ENCODE measurements at places on chromosomes 5 and 9.

GRCh38 chr5:60719329-60719728 is 19.4 kb upstream of the DEPDC1B start:
- no peak for DNase-seq

DNA sequence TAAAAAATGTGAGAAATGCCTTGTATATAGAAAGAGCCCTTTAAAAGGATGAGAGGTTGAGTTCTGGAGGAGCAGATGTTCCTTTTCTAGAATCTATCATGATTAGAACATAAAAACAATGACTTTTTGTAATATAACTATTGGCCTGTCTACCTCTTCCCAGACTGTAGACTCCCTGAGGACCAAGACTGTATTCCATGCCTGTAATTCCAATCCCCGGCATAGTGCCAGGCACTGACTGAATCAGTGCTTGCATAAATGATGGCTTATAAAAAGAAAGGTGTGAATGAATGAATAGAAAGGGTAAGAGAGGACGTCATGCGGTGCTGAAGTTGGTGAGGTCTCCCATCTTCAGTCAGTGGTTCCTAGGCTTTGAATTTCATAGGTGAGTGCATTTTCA is 92.6 kb upstream of the GDNF start:
- no peak for DNase-seq

- DNase-seq = no peak
Observed at GRCh38 chr5:121870489-121870888, 18.8 kb downstream of the FTMT start.

DNA sequence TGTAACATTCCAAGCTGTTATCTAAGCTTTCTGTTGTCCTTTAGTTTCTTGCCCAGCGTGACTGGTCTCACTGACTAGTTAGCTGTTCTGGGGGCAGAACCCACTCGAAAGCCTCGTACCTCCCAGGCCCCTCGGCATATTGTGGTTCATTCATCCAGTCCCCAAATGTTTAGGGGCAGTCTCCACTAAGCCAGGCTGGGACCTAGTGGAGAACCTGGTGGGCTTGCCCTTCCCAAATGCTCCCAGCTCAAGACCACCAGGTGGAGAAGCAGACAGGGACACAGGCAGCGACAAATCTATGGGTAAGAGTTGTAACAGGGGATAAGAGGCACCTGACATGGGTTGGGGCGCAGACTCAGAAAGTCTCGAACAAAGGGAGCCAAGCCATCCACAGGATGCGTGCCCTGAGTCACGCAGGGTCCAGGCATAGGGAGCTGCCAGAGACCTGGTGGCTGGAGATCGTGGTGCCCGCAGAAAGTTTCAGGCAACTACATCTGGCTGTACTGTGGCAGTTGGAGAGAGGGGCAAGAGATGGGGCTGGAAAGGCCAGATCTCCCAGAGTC is 851 bp upstream of the EEIG1 start:
- DNase-seq = no peak

GRCh38 chr9:112115970-112116753 is 58.9 kb downstream of the SUSD1 start:
- no peak for DNase-seq

DNA sequence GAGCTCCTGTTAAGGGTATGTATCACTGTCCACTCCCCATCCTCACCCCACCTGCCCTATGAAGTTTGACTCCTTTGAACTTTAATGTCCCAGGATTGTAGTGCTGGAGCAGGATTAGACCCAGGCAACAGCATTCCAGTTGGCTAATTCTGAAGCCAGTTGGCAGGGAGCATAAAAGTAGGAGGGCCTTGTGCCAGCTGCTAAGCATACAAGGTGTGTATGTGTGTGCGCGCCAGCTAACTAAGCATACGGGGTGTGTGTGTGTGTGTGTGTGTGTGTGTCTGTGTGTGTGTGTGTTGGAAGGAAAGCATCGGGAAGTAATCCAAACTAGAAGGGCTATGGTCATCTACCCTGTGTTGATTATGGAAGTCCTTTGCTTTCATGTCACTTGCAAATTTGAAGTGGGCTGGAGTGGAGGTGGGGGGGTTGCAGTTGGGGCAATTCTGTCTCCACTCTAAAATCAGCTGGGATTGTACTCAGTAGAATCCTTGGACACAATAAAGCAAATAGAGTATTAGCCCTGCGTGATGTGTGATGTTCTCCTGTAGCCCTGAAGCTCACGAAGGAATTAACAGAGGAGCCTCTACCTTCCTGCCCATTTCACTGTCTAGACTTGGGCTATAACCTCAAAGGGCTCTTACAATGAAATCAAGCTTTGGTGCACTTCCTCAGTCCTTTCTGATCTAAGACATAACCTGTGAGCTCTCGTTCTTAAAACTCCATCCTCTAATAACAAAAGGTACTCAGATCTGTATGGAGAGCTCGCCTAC is 26.9 kb downstream of the HMGCR start:
- DNase-seq = no peak

GRCh38 chr5:113574417-113574816 is 60.9 kb downstream of the YTHDC2 start:
- no peak for DNase-seq

- DNase-seq = no peak
Observed at GRCh38 chr9:29063031-29063430, 1489.8 kb upstream of the C9orf72 start.

- no peak for DNase-seq
Observed at GRCh38 chr5:39584927-39585326, 160.1 kb upstream of the DAB2 start.

DNA sequence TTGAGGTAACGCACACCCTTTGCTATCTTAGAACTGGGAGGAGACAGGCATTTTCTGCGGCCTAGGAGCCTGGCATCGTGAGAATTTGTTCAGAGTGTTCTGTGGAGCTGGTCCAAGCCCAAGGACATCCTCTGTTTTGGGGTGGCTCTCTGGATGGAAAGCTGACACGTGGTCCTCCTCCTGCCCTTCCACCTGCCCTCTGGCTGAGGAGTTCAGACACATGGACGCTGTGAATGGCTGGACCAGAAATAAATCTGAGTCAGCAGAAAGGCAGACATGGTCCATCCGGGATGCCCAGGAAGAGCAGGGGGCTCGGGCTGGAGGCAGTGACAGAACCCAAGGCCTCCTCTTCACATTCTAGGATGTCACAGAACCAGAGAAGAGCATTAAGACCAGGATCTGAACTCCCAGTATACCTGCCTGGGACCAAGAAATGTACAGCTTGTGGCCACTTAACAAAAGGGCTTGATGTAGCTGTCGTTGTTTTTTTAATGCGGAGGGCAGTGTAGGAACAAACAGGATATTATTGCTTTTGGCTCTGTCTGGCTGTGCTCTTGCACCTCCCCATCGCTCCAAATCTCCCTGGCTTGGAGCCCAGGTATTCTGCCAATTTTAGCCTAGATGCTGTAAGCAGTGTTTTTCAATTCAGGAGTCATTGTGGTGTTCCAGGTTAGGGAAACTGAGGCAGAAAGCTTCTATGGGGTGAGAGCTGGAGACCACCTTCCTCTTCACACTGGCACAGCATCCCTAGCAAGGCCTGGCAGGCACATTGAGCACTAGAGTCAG is 2.4 kb downstream of the CKMT2 start:
- no peak for DNase-seq

DNA sequence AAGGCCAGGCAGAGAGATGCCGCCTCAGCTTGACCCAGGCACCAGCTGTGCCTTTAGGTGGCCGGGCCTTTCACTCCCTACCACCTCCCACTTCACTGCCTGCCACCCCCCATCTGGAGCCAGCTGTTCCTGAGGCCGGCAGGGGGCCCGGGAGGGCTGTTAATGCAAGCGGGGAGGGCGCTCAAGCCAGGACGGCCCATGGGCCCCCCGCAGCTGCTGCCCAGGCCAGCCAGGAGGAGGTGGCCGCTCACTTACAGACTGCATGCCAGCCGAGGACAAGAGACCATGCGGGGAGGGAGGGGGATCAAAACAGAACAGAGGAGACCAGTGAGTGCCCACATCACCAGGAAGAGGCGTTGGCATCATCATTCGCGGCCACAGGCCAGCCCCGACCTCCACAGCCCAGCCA is 4.5 kb downstream of the ABCA2 start:
- DNase-seq = no peak

GRCh38 chr5:32151198-32151597 is 22.9 kb downstream of the GOLPH3 start:
- DNase-seq = no peak

DNA sequence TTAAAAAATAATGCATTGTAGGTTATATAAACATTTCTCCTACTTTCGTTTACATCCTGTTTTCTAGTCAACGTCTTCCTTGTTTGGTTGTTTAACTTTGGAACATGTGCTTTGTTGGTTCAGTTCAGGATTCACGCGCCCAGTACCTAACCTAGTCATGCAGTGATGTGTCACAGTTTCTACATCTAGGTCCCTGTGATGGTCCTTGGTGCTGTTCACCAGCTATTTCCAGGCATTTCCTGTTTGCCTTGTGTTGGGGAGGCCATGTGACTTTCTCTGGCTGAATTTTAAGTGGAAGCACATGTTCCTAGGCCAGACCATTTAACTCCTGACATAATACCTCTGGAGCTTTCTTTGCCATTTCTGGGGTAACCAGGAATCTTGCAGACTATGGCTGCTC is 292.3 kb downstream of the SMARCA2 start:
- DNase-seq = no peak

DNA sequence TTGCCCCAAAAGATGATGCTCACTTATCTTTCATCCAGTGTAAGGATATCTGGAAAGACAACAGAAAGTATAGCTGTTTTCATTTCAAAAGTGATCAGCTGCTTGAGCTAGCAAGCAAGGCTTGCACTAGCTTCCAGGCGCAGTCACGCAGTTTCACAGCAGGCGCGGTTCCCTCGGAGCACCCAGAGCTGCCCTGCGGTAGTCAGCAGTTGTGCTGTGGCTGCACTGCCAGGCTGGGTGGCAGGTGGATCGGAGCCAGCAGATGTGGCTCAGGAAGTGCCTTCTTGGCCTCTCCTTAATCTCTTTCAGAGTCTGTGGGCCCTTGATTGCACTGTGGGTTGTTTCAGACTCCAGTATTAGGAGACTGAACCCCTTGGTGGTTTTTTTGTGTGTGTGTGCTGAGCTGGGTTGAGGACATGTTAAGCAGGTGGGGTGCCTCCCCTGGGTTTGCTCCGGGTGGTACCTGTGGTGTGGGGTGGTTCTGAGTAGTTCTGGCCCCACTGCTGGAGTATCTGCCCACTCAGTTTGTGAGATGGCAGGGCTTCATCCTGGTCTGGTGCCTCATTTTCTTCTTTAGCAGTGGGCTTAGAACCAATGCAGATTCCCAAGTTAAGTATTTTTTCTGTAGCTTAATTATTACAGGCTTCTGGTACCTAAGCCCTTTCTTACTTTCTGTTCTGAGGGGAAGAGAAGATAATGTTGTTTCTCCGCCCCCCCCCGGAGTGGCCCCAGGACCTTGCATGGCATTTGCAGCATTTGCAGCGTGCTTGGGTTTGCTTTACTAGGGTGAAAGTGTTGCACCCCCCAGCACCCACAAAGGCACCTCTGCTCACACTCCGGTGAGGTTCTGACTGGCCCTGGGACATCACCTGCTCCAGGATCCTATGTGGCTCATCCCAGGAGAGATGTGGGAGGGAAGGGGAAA is 16.4 kb downstream of the TENT4A start:
- DNase-seq = peak; percentile 22

- no peak for DNase-seq
Observed at GRCh38 chr9:34659592-34660253, 2.7 kb downstream of the CCL27 start.

All from CD4-positive, alpha-beta T cell treated with Interferon alpha-2 for 1 hour (primary cell).